ENCODE measurements at places on chromosomes 4 and X. TPM values are rescaled to one million over a fixed set of nuclear protein-coding genes. Genes with fewer than 3 reads are reported as not detected.
A peak's percentile ranks its signal among the peaks of the same experiment; 100 is the strongest.

DNA sequence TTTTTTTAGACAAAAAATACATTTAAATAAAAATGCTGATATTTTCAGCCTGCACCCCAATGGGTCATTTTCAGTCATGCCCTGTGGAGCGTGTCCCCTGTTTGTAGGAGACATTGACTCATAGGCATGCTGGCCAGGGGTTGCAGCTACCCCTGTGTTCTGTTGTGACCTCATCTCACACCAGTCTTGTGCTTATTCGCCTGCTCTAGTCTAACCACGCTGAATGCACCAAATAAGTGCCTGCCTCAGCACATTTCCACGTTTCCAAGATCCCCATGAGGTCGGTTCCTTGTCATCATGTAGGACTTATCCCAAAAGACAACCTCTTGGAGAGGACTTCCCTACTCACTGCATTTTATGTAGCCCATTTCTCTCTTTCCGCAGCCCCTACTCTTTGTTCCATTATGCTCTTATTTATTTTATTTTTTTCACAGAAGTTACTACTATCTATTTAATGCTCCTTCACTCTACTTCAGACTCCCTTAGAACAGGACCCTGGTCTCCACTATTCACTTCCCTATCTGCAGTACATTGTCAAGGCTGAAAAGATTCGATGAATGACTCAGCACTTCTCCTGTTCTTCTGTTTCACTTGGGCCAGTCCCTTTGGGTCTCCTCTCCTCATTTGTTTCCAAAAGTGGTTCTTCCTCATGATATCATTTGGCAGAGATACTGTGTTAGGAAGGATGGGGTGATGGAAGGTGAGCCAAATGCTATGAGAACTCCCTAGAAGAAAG, 109.7 kb downstream of the MSL3 start:
- no peaks in the 10 kb centered on the region for H3K27me3 ChIP-seq
- no peak overlapping the region for H3K4me3 ChIP-seq
- no peak for DNase-seq
- H3K27ac ChIP-seq, result no peak overlapping the region

DNA sequence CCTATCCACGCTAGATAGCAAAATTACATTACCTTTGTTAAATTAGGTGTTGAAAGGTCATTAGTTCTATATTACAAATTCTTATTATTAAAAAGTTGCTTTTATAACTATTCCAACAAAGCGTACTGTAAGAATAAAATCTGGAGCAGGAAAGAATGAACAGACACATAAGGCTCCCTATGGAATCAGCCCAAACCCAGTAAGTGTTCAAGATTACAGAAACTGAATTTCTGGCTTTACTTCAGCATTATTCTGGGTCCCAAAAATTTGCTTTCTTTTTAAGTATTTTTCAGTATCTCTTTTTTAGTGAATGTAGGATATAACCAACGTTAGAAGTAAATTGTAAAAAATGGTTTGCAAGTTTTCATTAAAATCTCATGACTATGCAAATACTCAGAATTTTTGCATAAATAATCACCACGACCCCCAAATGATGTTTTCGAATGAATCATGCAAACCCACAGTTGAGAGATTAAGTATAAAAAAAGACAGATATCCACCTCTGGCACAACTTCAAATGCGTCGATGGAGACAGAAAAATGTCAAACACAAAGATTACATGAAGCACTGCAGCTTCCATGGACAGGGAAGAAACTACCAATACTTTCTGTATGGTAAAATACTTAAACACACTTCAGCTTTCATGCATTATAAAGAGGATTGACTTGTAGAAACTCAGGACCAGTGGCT, 238.5 kb downstream of the RASL11B start:
- no peak overlapping the region for H3K27ac ChIP-seq
- no peak overlapping the region for H3K4me3 ChIP-seq
- peaks cover 3% of the 10 kb centered on the region for H3K4me1 ChIP-seq
- DNase-seq, result no peak
- no peaks in the 10 kb centered on the region for H3K36me3 ChIP-seq

- DNase-seq, result no peak
- H3K4me3 ChIP-seq, result no peak overlapping the region
- H3K36me3 ChIP-seq, result no peaks in the 10 kb centered on the region
- peaks cover 11% of the 10 kb centered on the region for H3K4me1 ChIP-seq
- no peak overlapping the region for H3K27ac ChIP-seq
- no peaks in the 10 kb centered on the region for H3K27me3 ChIP-seq
Observed at GRCh38 chr4:77785669-77786068, 33.5 kb downstream of the CNOT6L start.

DNA sequence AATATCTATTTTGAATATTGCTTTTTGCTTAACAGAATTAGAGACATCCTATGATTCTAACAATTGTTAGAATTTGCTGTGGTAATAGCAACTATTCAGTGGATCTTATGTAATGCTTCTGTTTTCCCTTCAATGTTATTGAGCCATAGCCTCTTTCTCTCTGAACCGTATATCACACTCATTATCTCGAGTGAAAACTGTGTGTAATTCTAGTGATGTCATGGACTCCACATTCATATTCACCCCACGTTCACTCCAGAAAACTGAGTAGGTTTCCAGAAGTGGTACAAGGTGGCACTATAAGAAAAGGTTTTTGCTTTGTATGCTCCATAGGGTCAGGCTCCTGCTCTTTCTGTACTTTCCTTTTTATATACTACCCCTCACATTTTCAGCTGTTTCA, 534.3 kb upstream of the PABPC4L start:
- DNase-seq, result no peak
- H3K4me3 ChIP-seq, result no peak overlapping the region
- H3K27ac ChIP-seq, result no peak overlapping the region
- no peaks in the 10 kb centered on the region for H3K36me3 ChIP-seq
- no peaks in the 10 kb centered on the region for H3K27me3 ChIP-seq
- H3K4me1 ChIP-seq, result no peaks in the 10 kb centered on the region

DNA sequence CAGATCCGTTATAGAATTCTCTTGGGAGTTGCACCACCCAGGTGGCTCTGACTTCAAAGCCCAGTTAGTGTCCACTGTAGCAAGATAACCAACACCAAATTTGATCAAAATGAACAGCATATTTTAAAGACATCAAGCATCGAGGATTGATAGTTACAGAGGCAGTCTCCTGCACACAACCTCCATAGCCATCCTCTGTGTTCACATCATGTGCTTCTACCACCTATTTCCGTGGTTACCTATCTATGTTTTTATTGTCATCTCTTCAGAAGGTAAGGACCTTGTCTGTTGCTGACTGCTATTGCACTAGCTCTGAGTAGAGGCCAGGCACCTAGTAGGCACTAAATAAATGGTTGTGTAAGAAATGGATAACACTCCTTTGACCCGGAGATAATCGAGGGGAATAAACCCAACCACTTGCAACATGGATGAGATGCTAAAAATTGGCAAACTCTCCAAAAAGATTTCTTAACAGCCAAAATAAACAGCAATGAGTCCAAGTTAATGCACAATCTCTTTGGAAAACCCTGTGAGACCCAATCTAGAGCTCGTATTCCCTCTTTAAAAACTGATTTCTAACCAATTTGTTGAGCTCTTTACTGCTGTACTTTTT, 14.7 kb upstream of the C1QTNF7 start:
- H3K27ac ChIP-seq, result no peak overlapping the region
- no peaks in the 10 kb centered on the region for H3K27me3 ChIP-seq
- DNase-seq, result no peak
- H3K4me3 ChIP-seq, result no peak overlapping the region

NMU gene
- 2.1 TPM for total RNA-seq

- H3K36me3 ChIP-seq, result no peaks in the 10 kb centered on the region
- DNase-seq, result no peak
- no peaks in the 10 kb centered on the region for H3K27me3 ChIP-seq
- no peak overlapping the region for H3K4me3 ChIP-seq
Observed at GRCh38 chrX:23799469-23800065, 16.6 kb downstream of the SAT1 start.

LONRF3 gene
- 24.4 TPM for total RNA-seq

- no peaks in the 10 kb centered on the region for H3K36me3 ChIP-seq
- no peaks in the 10 kb centered on the region for H3K4me1 ChIP-seq
- peak; percentile 95 for DNase-seq
Observed at GRCh38 chr4:74444891-74445642, at the start of gene AREG. Gene AREG (plus strand): TSS chr4:74445136. CDS start chr4:74445346, 210 bp downstream.

GLRA2 gene
- total RNA-seq, result not detected

DNA sequence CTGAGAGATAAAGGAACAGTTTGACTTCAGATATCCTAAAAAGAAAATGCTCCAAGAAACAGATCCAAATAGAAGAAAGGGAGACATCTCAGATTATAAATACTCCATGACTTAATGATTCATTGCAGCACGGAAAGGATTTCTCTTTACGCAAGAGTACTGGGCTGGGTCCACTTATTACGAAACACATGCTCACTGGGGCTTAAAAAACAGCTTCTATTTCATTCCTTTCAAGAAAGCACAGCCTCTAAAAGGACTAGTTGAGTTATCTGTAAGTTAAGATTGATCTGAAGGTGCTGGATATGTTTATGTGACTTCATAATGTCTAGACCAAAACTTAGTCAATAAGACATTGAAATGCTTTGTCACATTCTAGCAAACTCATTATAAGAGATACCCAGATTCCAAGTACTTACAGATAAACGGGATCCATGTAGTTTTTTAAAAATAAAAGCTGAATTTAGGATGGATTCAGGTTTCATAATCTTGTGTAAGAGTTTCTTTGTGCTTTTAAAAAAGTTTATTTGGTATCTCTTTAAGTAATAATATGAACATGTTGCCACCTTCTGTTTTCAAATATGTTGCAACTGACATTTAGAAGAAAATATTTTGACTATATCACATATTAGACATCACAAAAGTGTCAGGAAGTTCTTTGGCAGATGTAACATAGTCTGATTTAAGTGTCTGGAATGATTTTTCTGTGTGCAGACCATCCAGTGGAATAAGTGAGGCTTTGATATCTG, 109.5 kb upstream of the MYOZ2 start:
- no peak for DNase-seq
- peak overlapping the region; percentile 33 for H3K4me3 ChIP-seq
- no peaks in the 10 kb centered on the region for H3K36me3 ChIP-seq
- H3K27ac ChIP-seq, result peak overlapping the region; percentile 86
- no peaks in the 10 kb centered on the region for H3K27me3 ChIP-seq

GRCh38 chr4:10085386-10085785, 31.2 kb downstream of the WDR1 start:
- peaks cover 20% of the 10 kb centered on the region for H3K4me1 ChIP-seq
- H3K4me3 ChIP-seq, result no peak overlapping the region
- H3K27ac ChIP-seq, result no peak overlapping the region
- H3K36me3 ChIP-seq, result peaks cover 97% of the 10 kb centered on the region

DNA sequence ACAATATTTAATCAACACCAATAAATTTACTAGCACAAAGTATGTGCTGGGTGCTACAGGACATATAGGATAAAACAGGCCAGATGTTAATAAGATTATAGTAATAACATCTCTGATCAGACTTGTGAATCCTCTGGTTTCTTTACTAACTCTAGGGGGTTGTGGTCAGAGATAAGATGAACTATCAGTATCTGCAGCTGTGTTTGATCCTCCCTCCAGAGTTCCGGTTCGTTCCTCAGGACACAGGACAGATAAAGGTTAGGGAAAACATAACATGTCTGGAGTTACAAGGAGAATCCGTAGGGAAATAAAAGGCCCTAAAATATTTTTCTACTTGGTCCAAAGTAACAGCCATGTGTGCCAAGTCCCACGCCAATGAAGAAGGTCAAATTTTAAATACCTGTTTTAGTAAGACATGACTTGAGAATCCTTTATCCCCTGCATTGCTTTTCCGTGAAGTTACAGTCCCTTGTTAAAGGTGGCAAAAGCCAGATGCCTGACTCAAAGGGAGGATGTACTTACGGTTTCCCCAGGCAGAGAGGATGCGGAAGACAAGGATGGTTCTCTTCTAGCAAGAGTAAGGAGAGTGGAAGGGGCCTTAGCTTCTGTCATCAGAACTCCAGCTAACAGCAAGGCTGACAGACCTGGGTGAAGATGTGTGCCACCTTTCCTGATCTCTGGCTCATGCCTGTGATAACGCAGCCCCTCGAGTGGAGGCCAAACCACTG, 44.4 kb downstream of the KIAA0232 start:
- no peaks in the 10 kb centered on the region for H3K4me1 ChIP-seq
- H3K27me3 ChIP-seq, result no peaks in the 10 kb centered on the region

SPARCL1 gene
- 369 TPM for total RNA-seq

SASH3 gene
- 41.2 TPM for total RNA-seq

- H3K27ac ChIP-seq, result no peak overlapping the region
- peak; percentile 53 for DNase-seq
- no peak overlapping the region for H3K4me3 ChIP-seq
Observed at GRCh38 chrX:134604701-134605311, 53.5 kb downstream of the PLAC1 start.

WAS gene
- 25.3 TPM for total RNA-seq

IBSP gene
- not detected for total RNA-seq

DNA sequence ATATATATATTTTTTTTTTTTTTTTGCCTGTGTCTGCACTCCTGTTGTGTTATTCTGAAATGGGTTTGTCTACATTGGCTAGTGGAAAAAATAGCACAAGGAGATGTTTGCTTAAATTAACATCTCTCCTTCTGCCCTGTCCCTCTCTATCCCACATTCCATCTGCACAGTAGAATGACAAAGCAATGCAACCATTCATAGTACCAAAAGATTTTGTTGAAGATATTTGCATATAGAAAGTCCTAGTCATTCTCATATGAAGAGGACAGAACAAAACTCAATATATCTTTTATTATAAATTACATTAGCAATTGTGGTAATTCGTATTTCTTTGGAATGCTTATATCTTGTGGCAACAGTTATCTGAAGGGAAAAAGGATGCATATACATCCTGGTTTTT, 88.3 kb upstream of the AGA start:
- H3K4me3 ChIP-seq, result no peak overlapping the region
- H3K27ac ChIP-seq, result no peak overlapping the region
- DNase-seq, result no peak
- no peaks in the 10 kb centered on the region for H3K27me3 ChIP-seq

DNA sequence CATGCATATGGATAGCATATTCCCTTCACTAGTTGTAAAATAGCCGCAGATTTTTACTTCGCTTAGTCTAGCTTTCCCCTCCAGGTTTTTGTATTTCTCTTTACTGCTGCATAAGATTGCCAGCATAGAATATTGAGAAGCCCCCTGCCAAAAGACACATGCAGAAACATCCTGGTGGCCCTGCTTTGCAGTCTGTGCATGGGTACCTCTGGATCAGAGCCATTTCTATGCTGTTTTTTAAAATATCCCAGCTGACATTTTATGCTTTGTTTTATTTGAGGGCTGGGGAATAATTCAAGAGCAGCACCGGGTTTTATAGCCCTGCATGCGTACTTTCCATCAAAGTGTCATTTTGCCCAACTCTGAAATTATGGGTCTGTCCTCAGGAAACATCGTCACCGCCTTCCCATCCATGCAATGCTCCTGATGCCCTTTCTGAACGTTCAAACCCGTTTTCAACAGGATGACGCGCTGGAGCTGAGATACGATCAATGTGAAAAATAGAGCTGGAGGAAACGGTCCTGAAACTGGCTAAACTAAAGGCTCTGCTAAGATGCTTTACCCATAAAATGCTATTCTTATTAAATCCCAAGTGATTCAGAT, 314.3 kb downstream of the EVC2 start:
- no peaks in the 10 kb centered on the region for H3K4me1 ChIP-seq
- no peak for DNase-seq
- H3K36me3 ChIP-seq, result no peaks in the 10 kb centered on the region

FOXR2 gene
- total RNA-seq, result not detected

Measured in upper lobe of right lung (tissue), 1 donor.